ENCODE measurements at places on chromosomes 4 and X.
A peak's percentile ranks its signal among the peaks of the same experiment; 100 is the strongest.

DNA sequence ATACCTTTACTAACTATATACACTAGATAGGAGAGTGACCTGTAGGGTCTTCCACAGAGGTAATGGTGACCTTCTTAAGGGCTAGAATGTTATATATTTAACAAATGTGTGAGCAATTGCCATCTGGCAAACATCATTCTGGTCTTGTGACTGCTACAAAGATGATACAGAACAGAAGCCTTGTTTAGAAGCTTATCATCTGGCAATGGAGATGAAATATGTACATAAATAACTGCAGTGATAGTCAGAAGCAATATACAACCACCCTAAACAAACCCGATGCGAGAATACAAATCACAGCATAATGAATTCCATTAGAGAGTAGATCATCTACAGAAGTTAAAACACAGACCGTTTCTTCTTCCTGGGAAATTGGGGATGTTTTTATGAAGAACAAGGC, 952.7 kb upstream of the SLIT2 start:
- no peak for DNase-seq

GRCh38 chr4:109616243-109616642, 56.2 kb downstream of the MCUB start:
- DNase-seq = no peak

GRCh38 chr4:26299254-26299882, 21.4 kb upstream of the RBPJ start:
- no peak for DNase-seq

GRCh38 chrX:103918571-103919269, 43.7 kb upstream of the TMSB15B start:
- peak; percentile 39 for DNase-seq

DNA sequence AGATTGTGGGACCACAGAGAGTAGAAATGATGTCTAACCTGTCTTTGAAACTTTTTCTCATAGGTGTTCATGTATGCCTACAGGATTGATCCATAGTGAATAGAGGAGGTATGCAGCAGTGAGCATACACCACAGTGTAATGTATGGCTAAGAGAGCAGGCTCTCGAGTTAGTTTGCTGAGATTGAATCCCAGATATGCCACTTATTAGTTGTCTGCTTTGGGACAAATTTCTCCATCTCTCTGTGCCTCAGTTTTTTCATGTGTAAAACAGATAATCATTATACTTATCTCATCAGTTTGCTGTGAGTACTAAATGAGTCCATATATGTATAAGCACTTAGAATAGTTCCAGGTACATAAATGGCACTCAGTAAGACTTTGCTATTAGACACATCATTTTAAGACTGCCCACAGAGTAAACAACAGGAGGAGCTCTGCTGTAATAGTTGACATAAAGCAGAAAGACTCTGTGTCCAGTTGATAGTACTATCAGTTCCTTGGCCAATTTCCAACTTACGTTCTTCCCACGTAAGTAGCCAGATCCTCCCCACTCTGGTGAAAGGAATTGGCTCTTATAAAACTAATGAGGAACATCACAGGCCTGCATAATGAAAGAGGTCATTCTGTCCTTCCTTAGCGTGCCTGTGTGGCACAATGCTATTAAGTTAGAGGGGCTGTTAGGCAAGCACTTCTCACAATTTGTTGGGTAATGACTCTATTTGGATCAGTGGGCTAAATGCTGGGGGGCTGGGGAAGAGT, 20.7 kb upstream of the RNF150 start:
- DNase-seq = no peak

DNA sequence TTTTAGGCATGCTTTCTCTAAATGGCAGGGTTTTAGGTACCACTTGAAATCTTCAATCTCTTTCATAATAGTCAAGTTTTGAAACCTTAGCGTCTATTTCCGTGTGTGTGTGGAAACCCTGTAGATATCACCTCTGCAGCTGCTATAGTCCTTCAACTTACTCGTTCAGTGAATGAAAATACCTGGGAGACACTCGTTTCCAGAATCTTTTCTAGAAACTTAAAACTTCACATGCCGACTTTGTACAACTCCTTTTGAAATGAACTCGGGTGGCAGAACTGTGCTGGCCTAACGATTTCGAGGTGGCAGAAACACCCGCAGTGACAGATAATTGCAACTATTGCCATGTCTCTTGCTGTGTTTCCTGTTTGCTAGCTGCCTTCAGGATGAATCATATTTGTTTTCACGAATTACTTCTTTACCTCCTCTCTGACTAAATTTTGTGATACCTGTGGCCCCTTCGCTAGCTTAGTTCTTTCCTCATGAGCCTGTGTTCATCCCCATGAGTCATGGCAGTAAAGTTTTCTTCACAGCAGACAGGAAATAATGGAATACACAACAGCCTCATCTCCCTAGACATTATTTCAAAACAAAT, 104.7 kb upstream of the SMIM10 start:
- DNase-seq = no peak

DNA sequence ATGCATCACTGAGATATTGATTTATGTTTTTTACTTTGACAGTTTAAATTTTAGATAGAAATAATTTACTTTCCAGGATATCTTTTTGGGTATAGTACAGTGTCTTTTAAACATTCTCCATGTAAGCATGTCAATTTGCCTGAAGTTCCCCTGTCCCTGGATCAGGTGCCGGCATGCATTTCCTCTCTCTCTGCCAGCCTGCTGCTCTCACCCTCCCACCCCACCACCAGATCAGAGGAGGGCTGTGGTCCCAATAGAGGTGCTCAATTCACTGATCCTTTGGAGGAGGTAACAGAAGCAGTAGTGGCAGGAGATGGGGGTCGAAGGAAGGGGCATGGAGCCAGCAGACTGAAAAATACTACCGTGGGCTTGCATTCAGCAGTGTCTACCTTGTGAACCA, 28.3 kb upstream of the DSPP start:
- DNase-seq = no peak

DNA sequence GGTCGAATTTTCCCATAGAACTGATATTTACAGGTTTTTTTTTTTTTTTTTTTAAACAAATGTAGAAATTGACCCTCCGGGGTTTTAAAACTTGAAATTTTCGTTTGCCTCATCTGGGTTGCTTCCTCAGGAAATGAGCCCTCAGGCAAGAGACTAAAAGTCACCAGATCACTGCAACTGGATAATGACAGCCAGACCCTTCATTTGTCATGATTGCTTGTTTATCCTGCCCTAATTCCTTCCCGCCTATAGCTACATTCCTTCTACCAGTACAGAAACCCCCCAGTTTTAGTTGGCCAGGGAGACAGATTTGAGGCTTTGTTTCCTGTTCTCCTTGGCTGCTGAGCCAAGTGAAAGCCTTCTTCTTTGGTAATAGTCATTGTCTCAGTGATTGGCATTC, 44.0 kb upstream of the IGFBP7 start:
- DNase-seq = no peak

GRCh38 chr4:70365479-70365878, 4.9 kb downstream of the SMR3A start:
- DNase-seq = no peak

DNA sequence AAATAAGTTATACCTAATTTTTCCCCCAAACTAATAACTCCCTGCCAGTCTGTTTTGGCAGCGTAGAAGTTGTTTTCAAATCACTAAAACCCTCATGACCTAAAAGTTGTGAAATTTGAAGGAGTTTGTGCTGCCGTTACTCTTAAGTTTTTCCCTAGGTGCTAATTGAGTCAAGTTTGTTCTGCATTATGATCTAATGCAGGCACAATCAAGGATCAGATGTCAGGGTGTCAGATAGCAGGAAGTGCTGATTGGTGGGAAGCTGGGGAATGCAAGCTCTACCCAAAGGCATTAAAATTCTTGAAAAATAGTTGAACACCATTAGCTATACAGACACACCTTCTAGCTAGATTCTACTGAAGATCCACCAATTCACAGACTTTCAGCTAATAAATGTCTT, 51.9 kb downstream of the ARX start:
- no peak for DNase-seq

- no peak for DNase-seq
These were observed 165.6 kb downstream of the PALLD start for GRCh38 chr4:168662297-168662984.

DNA sequence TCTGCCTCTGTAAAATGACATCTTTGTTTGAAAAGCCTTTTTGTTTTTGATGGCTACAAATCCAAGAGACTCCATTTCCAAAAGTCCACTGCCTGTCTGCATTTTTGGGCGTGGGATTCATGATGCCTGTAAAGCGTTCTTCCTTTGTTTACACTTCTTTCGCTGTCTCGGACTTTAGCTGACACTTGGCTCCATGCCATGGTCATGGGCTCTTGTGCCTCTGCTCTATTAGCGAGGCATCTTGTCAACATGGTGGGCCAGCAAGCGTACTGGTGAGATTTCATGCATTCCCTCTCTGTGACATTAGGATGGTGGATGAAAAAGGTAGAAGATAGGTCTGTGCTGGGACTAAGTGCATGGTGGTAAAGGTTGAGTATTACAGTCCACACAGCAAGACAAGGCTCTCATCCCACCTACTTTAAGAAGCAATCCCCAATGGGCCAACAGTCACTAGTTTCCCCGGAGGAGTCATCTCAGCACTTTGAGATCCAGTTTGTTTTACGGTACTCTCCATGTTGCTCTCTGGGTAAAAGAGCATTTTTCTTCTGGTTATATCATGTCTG, 298.2 kb upstream of the KLF3 start:
- no peak for DNase-seq

DNA sequence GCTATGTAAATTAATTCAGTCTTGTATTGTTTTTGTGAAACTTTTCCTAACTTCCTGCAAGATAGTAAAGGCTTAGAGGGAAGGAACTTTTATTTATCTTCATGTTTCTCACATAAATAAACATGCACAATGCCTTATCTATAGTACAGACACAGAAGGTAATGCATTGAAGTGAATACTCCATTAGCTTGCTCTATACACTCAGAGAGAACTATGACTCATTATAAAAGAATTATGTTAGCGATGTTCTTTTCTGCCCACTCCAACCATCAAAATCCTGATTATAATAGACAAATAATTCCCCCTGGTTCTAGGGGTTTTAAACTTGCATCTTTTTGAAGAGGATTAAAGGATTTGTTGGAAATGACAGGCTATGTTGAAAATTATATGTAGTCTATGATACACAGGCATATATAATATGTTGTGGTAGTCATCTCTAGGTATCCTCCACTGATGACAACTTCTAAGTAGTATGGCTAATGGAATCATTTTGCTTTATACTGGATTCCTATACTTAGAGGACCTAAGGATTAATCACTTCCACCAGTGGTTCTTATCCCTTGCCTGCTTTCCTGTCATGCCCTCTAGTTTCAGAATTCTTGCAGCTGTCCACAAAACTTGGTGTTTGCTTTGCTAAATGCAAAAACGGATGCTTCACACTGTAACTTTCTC, 115.7 kb downstream of the NDST4 start:
- no peak for DNase-seq

DNA sequence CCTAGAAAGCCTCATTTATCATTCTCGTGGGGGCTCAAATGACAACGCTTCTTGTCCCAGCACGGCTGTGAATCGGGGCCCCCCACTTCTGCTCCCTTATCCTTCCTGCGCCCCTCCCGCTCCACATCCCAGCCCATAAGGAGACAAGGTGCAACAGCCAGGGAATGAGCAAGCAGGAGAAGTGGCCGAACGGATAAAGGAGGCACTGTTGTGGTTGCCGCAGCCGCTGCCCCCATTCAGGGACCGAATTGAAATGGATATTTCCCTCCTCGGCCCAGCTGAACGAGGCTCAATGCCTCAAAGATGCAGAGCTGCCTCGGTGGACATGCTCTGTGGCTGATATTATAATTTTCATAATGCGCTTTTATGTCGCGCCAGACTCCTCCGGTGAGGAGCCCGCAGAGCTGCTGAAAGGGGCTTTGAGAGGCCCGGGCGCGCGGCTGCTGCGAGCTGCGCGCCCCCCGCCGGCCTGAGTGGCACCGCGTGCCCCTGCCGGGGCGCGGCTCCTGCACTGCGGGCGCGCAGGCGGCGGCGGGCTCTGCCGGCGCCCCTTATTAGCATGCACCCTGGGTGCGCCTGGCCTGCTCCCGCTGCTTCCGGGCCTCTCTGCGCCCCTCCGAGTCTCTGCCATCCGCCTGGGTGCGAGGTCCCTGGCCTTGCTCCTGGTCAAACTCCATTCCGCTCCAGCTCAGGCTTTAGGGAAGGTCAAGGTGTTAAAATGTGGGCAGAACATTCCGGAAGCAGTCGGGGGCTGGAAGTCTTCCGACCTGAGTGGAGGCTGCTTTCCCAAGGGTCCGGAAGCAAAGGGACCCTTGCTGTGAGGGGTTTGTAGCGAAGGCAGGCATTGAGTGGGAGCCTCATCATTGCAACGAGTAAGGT, 68.2 kb upstream of the TMEM33 start:
- no peak for DNase-seq

DNA sequence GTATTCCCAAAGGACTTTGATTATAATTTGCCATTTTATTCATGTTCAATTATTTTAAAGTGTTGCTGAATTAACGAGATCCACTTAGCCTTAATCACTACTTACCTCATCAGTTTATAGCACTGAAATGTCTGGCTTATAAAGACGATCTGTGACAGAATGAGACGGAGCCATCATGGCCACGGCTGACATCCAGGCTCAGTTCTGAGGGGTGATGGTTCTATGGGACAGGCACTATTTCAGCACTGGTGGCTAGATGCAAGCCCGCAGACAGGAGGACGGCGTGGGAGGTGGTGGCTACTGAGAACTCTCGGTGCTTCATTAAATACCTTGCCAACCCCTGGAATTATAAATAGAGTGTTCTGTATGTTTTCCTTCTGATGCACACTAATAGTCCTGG, 1084.2 kb upstream of the TENM3 start:
- DNase-seq = no peak

GRCh38 chrX:35809781-35810180, 11.6 kb downstream of the MAGEB16 start:
- DNase-seq = no peak

DNA sequence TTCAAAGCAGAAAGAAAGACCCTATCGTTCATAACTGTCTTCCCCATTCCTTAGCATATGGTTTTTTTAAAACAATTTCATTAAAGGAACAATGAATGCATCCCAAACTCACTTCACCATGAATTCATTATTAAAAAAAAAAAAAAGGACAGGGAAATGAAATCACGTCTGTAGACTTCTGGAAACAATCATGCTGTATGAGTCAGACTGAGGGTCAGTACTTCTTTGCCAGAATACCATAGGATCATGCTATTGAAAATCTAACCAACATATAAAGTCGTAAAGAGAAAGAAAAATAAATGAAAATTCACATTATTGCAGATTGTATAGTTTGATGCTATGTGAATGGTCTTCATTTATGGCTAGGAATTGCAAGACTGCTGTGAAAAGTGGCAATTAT, 144.4 kb downstream of the PCDH18 start:
- no peak for DNase-seq

GRCh38 chrX:41655101-41655500, 33.7 kb upstream of the GPR34 start:
- no peak for DNase-seq

GRCh38 chr4:40600850-40601249, 28.8 kb downstream of the RBM47 start:
- DNase-seq = no peak

Data from effector CD4-positive, alpha-beta T cell (primary cell).